Stimulated activated CD4-positive, alpha-beta T cell treated with anti-CD3 and anti-CD28 coated beads, Interleukin-2, amount 100 ng/mL, for 4 hours (primary cell): ENCODE measurements at places on chromosomes 12 and 14.

GRCh38 chr14:24816011-24816928, 182.3 kb upstream of the GZMB start:
- no peak for DNase-seq

- no peak for DNase-seq
These were observed 5.3 kb downstream of the SLC41A2 start for GRCh38 chr12:104952816-104953215.

DNA sequence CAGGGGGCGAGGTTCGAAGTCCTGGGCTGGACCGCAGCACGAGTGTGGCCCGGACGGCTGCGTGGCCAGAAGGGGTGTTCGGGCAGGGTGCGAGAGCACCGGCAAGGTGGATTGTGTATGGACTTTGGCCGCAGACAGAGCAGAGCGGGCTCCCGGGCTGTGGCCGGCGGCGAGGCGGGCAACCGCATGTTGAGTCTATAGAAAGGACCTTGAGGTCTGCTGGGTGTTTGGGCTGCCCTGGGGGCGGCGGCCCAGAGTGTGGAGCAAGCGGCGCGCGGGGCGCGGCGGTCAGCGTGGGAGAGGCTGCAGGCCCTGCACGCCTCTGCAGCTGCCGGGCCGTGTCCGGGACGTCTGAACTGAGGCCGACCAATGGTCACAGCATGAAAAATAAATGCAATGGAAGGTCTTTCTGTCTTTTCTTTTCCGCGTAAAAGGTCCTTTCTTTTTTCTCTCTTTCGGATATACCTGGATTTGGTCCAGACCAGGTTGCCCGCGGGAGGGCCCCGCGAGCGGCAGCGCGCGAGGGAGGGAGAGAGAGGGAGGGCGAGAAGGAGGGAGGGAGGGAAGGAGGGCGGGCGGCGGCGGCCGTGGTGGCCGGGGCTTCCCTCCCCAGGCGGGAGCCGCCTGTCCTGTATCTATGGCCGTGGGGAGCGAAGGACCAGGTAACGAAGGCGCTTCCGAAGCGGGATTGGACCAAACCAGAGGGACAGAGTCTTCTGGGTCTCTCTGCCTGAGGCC, 5.5 kb upstream of the HOXC9 start:
- DNase-seq: no peak

GRCh38 chr12:22971701-22972191, 346.8 kb downstream of the ETNK1 start:
- no peak for DNase-seq

DNA sequence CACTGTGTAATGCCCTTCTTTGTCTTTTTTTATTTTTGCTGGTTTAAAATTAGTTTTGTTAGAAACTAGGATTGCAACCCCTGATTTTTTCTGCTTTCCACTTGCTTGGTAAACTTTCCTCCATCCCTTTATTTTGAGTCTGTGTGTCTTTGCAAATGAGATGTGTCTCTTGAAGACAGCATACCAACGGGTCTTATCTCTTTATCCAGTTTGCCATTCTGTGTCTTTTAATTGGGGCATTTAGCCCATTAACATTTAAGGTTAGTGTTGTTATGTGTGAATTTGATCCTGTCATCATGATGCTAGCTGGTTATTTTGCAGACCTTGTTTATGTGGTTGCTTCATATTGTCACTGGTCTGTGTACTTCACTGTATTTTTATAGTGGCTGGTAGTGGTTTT, 43.5 kb upstream of the LALBA start:
- no peak for DNase-seq

DNA sequence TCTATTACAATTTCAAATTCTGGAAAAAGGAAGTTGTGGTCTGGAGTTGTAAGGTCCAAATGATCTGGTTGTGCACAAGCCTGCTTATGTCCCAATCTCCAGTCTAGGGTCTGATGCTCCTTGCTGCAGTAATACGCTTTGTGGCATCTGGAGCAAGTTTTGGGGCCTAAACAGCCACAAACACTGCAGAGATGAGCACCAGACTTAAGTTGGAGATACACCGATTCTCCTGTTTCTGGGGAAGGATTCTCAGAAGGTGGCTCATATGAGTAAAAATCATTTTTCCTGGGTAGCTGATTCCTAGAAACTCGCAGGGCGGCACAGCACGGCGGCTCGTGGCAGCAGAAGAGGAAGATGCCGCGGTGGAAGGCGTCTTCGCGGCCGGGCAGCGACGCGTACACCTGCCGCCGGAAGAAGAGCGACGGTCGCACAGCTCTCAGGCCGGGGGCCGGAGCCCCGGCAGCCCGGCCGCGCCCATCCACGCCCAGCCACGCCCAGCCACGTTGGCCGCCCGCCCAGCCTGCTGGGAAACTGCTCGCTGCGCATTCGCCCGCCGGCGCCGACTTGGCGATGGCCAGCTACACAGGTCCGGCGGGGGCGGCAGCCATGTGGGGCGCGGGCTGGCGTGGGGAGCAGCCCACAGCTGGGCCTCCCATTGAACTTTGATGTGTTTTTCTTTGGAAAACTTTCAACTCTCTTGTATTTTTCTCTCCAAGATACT, 129.0 kb downstream of the ASCL4 start:
- DNase-seq: no peak

DNA sequence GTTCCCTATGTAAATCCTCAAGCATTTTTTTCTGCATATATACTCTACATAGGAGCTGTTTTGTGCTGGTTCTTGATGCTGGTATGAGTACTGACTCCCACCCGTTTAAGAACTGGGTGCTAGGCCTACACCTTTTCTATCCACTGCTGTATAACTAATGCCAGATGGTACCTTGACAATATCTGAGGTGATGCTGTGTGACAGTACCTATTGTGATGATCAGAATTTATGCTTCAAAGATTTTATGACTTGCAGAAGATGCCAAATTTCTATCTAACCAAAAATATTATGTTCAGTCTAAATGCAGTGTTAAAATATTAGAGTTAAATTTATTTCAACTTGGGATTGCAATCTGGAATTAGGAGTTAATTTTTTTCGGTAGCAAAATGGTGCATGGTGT, 272.3 kb upstream of the NOVA1 start:
- no peak for DNase-seq

- no peak for DNase-seq
These were observed 1.1 kb upstream of the BCL11B start for GRCh38 chr14:99272899-99273765.

GRCh38 chr12:132347176-132347855, 17.9 kb upstream of the GALNT9 start:
- no peak for DNase-seq

DNA sequence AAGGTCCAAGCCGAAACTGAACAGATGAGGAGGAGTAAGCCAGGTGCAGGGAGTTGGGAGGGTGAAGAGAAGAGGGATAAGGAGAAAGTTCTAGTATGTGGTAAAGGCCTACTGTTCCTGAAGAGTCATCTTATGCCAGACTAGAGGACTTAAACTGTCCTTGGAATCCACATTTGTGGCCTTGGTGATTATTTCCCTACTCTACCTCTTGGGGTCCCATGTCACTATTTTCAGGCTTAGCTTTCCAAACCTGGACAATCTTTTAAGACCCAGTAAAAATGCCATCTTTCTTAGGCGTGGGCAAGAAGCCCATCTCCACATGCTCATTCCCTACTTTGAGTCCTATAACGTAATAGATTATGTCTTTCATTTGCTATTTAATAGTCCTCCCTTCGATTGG, 40.1 kb upstream of the CRY1 start:
- no peak for DNase-seq

GRCh38 chr12:105706321-105706972, 376.0 kb downstream of the C12orf75 start:
- DNase-seq: no peak

GRCh38 chr12:26431211-26431610, 235.8 kb downstream of the SSPN start:
- DNase-seq: no peak

GRCh38 chr14:64800000-64800399, 79.7 kb downstream of the SPTB start:
- no peak for DNase-seq

GRCh38 chr12:64044191-64044590, 177.9 kb downstream of the KICS2 start:
- no peak for DNase-seq

DNA sequence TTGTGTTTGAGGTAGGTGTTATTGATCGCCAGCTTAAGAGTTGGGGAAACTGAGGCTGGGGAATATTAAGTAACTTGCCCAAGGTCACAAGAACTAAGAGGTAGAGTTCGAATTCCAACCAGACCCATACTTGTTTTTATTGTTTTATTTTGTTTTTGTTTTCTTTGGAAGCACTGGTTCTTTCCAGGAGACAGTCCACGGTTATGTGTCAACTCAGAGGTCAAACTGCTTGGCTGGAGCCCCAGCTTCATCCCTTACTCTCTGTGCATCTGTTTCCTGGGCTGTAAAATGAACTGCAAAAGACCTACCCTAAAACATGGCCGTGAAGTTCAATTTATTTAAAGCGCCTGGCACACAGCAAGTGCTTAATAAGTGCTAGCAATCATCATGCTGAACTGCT, 74.4 kb upstream of the MAP1LC3B2 start:
- no peak for DNase-seq

DNA sequence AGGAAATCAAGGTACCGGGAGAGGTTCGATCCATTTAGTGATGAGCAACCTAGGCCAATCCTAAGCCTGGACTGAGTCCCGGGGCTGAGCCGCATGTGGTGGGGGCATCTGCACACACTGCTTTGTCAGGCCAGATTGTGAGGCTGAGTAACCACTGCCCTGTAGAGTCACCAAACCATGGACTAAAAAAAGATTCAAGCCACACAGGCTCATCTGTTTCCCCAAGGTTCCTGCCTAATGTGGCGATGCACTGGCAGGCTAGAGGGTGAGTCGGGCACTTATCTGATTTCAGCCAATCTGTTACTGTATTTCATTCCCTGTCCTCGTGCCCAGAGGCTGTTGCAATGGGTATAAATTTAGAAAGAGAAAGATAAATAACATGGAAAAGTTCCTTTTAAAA, 140.8 kb downstream of the TTC7B start:
- DNase-seq: no peak

DNA sequence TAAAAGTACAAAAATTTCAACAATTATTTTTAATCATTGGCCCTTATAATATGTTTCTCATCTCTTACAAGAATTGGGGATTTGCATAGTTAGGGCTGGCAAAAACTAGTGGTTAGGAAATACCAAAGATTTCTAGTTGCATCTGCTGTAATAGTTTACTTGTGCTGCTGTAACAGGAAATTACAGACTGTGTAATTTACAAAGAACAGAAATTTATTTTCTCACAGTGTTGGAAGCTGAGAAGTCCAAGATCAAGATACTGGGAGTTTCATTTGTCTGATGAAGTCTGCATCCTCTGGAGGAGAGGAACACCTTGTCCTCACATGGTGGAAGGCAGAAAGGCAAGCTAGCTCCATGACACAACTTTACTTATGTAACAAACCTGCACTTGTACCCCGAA, 157.0 kb downstream of the FLRT2 start:
- DNase-seq: no peak

DNA sequence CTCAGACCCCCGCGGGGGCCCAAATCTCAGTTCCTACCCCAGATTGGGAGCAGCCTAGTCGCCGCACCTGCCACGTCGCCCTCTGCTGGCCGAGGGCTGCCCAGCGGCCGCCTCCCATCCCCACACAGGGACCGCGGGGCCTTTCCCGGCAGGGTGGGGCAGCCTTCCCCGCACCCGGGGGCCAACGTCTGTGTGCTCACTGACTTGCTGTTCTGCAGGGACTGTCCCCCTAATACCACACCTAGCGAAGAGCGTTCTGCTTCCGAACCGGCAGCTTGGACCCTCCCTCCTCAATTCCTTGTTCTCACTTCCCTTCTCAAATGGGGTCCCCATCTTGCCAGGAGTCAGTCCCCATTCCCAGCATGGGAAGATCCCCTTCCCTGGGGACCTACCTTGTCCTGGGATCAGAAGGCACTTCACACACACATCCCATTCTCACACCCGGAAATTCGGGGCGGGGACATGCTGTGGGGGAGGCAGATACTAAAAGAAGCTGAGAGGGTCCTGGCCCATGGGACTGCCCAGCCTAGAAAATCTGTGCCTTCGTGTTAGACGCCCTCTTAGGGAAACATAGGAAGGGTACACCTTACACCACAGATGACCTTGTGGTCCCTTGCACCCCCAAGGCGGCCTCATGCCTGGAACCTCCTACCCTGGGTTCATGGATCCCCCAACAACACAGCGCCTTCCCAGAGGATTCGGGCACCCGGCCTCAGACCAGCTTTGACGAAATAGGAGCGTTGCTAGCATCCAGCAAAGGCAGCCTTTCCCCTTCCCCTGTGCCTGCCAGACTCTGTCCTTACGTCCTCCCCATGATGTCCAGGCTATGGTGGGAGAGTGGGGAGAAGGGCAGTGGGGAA, 16.4 kb downstream of the ACVRL1 start:
- DNase-seq: peak; percentile 33

GRCh38 chr14:69880044-69880487, 850 bp downstream of the SMOC1 start:
- no peak for DNase-seq

DNA sequence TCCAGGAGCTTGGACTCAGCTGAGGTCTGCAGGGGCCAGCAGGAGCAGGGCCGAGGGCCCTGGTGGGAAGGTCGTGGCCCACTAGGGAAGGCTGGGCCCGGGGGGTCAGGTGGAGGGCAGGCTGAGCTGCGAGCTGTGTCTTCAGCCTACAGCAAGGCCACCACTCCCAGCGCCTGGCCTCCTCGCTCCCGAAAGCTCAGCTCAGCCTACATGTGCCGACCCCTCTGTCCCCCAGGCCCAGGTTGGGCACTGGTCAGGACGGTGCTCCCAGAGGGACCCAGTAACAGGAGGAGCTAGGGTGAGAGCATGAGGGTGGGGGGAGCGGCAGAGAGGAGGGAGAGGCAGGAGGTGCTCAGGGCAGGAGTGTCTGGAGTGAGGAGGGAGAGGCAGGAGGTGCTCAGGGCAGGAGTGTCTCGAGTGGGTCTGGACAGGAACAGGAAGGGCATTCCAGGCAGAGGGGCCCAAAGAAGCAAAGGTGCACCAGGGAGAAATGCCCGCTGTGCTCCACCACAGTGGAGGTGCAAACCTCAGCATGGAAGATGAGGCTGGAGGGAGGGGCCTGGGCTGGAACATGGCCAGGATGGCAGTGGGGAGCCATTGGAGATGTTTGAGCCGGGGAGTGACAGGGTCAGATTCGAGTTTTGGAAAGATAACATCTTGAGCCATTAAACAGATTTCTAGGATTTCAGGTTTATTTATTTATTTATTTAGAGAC, 29.1 kb upstream of the GPR132 start:
- DNase-seq: no peak

- no peak for DNase-seq
These were observed 263.2 kb downstream of the SEC23A start for GRCh38 chr14:38839694-38840365.

GRCh38 chr12:24223926-24224325, 274.5 kb upstream of the SOX5 start:
- DNase-seq: no peak
